ENCODE measurements at places on chromosomes 16 and 17.

DNA sequence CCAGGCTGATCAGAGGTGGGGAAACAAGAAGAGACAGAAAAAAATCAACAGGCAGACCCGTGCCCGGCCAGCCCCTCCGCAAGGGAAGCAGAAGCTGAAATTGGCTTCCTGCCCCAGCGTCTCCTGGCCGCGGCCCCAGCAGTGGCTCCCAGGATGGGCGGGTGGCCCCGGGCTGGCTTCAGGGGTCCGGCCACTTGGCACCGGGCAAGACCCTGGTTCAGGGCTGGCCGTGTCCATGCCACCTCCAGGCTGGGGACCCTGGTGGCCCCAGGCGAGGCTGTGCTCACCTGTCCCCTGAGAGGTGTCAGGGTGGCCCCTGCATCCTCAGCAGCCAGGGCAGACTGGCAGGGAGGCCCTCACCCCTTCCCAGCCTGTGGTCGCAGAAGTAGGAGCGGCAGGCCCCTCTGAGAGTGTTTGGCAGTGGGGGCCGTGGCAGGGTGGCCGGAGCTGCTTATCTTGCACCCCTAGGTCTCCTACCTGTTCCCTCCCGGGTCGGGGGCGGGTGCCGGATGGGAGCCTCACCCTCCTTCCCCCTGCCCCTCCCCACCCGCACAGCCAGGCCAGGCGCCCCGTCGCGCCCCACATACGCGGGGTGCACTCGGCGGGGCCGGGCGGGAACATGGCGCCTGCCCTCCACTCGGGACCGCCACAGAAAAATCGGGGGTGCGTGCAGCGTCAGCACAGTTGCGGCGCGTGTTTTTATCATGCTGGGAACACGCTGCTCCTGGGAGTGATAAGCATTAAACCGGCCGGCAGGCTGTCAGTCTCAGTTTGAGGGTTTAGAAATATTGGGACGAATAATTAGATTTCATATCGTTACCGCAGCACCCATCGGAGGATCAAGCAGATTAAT, 46.7 kb upstream of the ZC3H18 start:
- no peak for DNase-seq

DNA sequence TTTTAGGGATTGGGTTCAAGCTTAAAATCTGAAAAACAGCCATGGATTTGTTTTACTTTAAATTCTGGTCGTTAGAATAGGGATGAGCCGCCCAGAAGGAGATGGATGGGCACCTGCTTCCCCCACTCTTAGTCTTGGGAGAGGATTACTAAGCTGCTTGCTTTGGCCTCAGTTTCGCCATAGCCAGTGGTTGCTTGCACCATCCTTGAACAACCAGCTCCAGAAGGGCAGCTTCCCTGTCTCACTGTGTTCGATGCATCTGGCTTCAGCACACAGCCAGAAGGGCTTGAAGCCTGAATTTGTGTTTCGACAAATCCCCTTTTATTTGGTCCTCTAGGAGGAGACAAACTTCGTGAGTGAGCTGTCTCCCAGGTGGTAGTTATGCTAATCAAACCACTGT, 7.1 kb downstream of the CYB5D2 start:
- no peak for DNase-seq

DNA sequence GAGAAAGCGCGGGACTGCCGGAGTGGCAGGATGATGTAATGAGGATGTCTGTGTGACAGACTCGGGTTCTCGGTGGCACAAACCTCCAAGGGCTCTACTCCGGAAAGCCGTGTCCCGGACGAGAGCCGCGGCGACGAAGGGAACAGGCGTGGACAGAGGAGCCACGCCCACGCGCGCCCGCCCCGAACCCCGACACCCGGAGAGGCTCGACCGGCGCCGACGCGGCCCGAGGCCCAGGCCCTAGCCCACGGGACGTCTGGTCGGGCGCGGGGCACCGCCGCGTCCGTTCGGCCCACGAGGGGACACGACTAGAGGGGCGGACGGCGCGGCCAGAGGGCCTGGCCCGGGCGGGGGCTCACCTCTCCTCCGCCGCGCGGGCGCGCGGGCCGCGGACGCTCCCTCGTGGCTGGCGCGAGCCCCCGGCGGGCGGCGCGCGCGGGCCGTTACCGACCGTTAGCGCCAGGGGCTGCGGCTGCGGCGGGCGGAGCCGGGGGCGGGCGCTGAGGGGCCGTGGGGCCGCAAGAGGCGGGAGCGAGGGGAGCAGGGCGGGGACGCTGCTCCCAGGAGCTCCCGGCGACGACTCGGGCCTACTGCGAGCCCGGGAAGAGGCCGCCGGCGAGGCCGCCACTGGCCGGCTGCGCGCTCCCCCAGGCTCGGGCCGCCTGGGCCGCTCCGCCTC, 2.1 kb upstream of the IRX5 start:
- no peak for DNase-seq

DNA sequence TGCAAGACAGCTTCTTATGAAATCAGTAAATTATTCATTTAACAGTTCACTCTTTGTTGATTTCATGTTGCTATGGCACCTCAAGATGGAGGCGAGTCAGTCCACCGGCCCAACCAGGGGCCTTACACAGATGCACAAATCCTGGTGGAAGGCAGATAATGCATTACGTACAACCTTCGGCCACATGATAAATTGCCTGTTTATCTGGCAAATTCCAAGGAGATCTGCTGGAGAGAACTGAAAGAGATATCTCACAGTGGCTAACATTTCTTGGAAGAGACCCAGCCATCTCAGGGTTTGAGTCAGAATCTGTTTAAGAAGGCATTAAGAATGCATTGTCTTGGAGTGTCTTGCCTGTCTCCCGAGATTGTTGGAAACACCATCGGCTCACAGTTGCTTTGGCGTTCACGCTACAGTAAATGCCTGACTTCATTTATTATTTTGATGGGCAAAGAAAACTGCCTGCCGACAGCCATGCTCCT, 225.6 kb downstream of the MSI2 start:
- DNase-seq, result no peak

DNA sequence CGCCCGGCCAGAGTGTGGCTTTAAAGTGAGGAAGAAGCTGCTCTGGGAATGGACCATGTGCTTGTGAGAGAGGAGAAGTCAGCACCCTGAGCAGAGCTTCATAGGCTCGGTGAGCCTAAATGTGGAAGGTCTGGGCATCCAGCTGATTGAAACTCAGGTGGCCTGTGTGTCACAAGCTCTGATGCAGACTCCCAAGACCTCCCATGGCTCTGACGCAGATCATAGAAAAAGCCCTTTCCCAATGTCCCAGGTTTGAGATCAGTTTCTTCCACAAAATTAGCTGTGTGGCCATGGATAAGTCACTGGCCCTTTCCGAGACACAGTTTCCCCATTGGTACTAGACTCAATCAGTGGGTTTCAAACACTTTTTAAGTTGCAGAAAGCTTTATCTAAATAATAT, 180.0 kb upstream of the CCL2 start:
- DNase-seq, result no peak
